Frontal cortex (tissue), 4 donors: ENCODE measurements at places on chromosomes 5 and 9. TPM values are rescaled to one million over a fixed set of nuclear protein-coding genes. Genes with fewer than 3 reads are reported as not detected.

GRCh38 chr5:137939331-137939730 is 50.1 kb downstream of the PKD2L2 start:
- no peak for DNase-seq

GRCh38 chr5:143085319-143085917 is 315.2 kb downstream of the ARHGAP26 start:
- DNase-seq = no peak

DNA sequence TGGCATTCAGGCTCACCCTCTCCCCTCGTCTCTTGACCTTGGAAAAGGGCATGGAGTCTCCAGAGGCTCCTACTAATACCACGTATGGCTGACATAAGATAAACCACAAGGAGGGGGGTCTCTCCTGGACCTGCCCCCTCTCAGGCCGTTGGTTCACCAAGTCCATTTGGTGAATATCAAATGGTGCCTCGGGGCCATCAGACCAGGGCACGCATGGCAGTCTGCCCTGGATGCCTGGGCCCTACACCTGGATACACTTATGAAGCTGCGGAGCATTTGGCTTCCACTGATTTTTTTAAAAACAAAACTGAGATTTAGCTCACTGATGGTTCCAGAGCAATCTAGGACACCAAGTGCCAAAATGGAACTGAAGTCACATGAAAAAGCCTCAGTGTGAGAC is 40.3 kb upstream of the ZNF622 start:
- DNase-seq = no peak

GRCh38 chr9:91433180-91433579 is 9.5 kb upstream of the NFIL3 start:
- no peak for DNase-seq

DNA sequence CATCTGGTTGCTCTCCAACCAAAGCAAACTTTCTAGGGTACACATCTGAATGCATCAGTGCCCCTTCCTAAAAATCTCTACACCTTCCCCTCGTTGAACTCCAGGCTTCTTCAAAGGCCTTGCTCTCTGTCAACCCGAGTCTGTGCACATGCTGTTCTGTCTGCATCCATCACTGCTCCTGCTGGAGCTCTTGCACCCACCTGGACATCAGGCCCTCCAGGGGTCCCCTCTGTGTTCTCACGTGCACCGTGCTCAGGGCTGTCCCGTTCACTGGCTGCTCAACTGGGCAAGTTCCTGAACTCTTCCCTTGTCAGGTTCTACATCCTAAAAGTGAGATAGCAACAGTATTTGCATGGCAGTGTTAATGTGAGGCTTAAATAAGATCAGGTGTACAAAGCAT is 62.7 kb upstream of the ANGPTL2 start:
- no peak for DNase-seq

GRCh38 chr5:149790276-149790675 is 60.2 kb downstream of the PPARGC1B start:
- DNase-seq = no peak

GRCh38 chr9:81417299-81417675 is 272.1 kb downstream of the TLE1 start:
- DNase-seq = no peak

DNA sequence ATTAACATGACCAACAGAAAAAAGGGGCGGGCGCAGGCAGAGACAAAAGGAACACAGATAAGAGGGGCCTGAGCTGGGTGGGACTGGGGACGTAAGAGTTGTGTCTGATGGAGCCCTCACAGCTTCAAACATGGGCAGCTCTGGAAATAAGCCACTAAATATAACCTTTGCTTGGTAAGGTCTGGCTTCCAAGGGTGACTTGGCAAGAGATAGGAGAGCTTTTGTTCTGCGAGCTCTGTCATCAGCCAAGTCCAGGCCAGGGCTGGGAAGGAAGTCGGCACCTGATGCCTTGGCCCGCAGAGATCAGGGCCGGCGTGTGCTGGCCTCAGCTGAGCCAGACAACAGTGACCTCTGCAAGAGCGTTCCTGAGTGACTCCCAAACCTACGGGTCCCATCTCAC is 11.8 kb downstream of the TRUB2 start:
- DNase-seq = no peak

DNA sequence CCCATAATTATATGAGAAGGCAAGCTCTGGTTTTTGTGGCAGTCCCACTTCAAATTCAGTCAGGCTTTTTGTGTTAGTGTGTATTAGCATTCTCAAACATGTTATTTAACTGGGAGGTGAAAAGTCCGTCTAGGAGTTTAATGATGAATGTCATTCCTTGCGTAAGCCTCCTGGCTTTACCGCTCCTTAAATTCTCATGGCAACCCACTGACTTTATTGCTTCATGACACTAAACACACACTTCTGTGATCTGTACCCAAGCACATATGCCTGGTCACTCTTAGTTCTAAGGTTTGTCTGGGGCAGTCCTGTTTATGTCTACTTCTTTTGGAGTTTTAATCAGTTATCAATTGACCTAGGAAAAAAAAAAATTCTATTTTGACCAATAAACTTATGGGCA is 677.9 kb upstream of the DMAC1 start:
- no peak for DNase-seq

DNA sequence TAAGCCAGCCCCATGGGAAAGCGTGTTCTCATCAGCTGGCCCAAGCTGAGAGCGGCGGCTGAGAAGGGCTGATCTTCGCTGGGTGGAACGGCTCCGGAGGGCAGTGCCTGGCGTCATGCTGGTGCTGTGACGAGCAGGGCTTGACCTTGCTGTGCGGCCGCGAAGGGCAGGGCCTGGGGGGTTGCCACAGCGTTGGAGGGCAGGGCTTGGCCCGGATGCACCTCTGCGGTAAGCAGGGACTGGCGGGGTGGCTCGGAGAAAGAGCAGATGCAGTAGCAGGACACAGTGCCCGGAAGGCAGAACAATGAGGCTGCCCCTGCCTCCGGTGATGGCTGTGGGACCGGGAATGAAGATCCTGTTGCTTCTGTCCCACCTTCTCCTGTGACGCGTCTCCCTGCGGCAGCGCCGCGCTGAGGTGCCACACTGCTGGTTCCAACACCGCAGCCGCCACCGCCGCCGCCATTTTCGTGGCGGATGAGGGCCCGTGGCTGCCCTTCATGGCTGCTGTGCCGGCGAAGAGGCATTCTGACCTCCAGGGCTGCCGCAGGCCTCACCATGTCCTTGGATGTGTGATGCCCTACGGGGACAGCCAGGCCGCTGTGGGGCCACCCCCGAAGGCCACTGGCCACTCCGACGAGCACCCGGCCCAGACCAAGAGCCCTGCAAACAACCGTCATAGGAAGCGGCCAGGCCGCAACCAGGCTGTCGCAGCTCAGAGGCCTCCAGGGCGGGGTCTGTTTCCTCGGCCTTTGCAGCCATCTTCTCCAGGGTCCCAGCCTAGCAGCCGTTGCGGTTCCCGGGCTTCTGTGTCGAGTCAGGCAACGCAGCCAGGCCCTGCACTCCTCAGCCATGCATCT is 890.5 kb upstream of the CTNND2 start:
- no peak for DNase-seq

DNA sequence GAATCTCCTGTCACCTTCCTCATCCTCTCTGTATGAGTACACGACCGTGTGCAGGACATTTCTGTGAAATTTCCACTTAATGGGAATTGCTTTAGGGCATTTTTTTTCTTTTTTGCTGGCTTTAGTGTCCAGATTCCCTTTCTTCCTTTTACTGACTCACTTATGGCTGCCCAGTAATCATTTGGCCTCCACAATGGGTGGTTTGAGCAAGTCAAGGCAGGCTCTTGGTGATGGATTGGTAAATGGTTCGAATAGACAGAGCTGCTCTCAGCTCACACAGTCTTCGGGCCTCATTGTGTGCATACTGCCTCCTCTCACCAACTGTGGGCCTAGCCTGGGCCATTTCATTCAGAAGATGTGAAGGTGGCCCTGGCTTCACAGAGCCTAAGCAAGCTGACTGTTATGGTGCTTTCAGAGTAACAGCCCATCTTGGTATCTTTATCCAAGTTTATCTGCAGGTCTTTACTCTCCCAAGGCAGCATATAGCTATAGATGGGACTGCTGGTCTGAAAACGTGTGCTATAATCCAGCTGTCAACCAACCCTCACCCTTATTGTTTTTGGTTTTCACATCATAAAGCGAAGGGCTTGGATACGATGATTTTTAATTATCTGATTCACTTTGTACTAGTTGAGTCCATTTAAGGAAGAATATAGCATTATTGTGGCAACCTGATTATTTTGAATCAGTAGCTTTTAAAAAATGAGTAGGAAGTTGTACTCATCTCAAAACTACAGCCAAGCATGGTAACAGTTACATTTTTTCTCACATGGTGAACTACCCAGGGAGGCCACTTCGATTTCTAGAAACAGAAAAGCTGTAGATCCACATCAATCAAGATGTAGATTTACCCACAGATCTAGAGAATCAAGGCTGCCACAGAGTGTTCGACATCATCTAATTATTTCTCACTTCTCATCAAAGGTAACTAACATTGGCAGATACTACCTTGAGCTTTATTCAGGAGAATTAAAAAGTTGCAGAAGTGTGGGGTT is 50.4 kb upstream of the CKMT2 start:
- no peak for DNase-seq

DNA sequence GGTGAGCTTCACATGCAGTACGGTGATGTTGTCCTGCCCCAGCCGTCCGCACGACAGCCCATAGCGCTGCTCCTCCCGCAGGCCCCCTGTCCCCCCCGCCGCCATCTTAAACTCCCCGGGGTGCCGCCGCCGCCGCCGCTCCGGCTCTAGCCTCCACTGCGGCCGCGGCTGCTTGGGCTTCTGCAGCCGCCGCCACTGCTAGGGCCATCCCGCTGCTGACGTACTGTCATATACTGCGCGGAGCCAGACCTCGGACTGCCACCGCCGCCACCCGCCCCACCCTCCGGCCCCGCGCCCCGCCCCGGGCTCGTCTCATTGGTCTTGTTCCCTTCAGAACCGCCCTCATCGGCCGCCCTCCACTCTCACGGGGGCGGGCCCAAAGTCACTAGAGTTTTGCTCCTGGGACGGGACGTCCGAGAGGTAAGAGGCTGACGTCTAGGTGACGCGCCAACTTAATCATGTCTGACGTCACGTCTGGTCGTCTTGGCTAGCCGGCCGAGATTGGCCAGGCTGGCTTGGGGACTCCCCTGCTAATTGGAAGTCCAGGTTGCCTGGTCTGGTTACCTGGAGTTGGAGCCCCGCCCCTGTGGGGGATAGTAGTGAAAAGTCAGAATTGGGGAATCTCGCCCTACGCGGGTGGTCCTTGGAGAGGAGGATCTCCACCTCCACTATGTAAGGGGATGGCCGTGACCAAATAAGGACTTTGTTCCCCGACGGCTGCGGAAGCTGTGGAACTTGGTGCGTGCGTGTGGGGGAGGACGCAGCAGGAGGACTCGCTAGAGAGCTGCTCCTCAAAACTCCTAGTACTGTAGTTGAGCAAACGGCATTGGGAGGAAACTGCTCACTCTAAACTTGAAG is at the start of gene ELL2:
ELL2 (minus strand) TSS at position 235 of the 858 bp plus-strand sequence; CDS start at position 105, 130 bp downstream.
- DNase-seq = peak; percentile 91

GRCh38 chr9:133991214-133991921 is 756 bp downstream of the VAV2 start:
- DNase-seq = no peak

DNA sequence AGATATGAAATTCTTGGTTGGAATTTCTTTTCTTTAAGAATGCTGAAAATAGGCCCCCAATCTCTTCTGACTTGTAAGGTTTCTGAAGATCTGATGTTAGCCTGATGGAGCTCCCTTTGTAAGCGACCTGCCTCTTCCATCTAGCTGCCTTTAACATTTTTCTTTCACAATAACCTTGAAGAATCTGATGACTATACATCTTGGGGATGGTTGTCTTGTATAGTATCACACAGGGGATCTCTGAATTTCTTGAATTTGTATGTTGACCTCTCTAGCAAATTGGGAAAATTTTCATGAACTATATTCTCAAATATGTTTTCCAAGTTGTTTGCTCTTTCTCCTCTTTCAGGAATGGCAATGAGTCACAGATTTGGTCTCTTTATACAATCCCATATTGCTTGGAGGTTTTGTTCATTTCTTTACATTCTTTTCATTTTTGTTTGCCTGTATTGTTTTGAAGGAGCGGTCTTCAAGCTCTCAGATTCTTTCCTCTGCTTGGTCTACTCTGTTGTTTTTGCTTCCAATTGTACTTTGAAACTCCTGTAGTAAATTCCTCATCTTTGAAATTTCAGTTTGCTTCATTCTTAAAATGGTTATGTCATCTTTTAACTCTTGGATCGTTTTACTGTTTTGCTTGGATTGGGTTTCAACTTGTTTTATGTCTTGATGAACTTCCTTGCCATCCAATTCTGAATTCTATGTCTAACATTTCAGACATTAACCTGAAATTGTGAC is 245.2 kb upstream of the TARS1 start:
- DNase-seq = no peak

GRCh38 chr5:54825005-54825404 is 160.4 kb downstream of the ESM1 start:
- DNase-seq = no peak

DNA sequence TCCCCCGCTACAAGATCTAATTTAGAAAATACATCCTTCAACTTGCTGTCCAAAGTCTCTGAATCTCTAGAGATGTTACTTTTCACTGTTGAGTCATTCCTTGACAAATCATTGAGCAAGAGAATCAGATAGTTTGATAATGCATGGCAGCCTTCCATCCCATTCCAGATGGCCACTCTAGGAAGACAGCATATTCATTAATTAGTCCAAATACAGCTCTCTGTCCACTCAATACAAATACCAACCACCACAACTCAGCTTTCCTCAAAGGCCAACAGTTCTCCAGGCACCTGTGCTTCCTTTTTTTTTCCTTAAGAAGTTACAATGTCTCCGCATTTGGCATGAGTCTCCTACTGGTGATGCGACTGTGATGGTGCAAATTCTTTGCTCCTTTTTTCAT is 72.3 kb downstream of the DROSHA start:
- no peak for DNase-seq

DNA sequence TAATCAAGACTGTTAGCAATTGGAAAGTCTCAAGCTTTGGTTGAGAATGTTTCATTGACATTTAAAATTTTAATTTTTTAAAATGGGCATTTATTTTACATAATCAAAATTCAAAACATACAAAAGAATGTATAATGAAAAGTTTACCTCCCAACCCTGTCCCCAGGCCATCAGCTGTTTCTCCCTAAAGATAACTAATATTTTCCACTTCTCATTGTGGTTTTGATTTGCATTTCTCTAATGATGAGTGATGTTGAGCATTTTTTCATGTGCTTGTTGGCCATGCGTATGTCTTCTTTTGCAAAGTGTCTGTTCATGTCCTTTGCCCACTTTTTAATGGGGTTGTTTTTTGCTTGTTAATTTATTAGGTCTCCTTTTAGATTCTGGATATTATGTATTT is 11.4 kb upstream of the MACIR start:
- no peak for DNase-seq

- DNase-seq = no peak
Observed at GRCh38 chr5:149133795-149134777, 7.2 kb upstream of the ABLIM3 start.

IFNK gene
- total RNA-seq = not detected

FOXD1 gene
- 0.82 TPM for total RNA-seq

TMEM167A gene
- total RNA-seq = 172 TPM

GRM6 gene
- under 0.01 TPM for total RNA-seq

SOX30 gene
- total RNA-seq = under 0.01 TPM

TICAM2 gene
- 1.2 TPM for total RNA-seq

ARL14EPL gene
- total RNA-seq = not detected

ALDH1A1 gene
- total RNA-seq = 1.2 TPM

ECM2 gene
- 3.3 TPM for total RNA-seq
